Retinal pigment epithelial cell (primary cell): ENCODE measurements at places on chromosomes 12 and 14.

- DNase-seq = no peak
These were observed 329.0 kb downstream of the TMEM121 start for GRCh38 chr14:105855246-105855892.

DNA sequence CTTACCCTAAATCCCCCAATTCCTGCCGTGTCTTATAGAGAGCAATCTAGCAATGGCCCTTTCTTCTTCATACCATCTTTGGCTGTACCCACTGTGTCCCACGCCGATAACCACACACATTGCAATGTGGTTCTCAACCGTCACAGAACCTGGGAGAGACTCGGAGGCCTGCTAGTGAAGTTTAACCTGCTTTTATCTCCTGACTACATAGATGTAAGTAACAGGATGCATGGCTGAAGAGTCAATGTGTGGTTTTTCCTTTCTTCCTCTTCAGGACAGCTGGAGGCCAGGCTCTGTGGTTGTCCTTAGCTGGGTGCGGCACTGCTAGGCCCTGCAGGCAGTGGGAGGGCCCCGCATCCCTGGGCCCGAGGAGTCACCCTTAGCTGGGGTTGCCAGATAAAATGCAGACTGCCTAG, 51.3 kb downstream of the ZNF664 start:
- DNase-seq = no peak

DNA sequence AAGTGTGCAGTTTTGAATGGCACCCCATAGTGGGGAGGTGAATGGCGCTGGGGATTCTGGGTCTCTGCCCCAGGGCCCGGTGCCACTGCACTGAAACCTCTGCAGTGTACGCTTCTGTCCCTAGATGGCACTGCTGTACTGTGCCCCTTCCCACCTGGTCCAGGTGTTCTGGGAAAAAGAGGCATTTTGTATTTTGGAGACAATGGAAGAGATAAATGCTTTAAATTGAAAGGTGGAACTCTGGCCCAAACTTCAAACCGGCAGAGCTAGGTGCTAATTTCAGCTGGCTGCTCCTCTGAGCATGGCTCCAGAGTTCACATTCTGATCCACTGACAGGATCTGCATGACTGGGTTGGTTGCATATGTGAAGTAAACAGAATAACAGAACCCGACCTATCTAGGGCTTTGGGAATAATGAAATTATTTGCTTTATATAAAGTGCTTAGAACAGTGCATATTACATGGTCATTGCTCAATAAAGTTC, 52.2 kb downstream of the KRT80 start:
- DNase-seq = no peak

DNA sequence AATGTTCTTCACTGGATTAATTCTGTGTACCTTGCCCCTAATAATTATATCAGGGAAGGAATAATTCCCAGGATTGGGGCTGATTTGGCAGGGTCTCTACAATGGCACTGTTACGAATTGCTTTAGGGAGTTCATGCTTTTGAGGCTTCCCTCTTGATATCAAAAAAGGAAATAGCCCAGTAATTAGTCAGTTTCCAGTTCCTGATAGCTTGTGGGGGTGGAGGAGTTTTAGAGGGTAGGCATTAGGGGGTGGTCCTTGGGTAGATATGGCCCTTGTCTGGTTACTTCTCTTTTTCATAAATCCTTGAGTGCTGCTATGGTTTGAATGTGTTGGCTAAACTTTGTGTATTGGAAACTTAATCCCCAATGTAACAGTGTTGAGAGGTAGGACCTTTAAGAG, 6.1 kb upstream of the SRSF5 start:
- no peak for DNase-seq

- DNase-seq = no peak
These were observed 107.2 kb downstream of the RAD51B start for GRCh38 chr14:67926821-67927220.

DNA sequence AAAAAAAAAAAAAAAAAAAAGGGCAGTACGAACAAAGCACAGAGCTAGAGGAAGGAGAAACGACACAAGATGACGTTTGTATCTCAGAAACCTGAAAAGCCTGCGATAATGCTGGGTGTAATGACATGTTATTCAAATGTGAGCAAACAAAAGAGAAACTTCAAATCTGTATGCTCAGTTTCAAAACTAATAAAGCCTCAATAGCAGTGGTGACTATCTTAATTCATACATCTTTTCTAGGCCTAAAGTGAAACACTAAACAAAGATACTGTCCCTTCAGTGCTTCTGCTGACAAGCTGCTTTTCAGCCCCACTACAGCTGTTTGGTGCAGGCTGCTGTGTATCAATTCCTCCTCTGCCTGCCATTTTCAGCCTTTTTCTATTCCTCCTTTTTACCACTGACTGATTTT, 15.8 kb downstream of the ITPR2 start:
- DNase-seq = no peak

DNA sequence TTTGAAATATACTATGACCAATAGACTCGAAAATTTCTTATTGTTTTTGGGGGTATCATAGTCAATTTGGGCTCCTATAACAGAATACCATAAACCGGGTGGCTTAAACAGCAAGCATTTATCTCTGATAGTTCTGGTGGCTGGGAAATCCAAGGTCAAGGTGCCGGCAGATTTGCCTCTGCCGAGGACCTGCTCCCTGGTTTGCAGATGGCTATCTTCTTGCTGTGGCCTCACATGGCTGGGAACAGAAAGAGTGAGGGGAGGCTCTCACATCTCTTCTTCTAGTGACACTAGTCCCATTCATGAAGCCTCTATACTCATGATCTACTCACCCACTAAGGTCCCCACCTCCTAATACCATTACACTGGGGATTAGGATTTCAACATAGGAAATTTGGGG, 70.7 kb downstream of the BORCS5 start:
- DNase-seq = no peak

DNA sequence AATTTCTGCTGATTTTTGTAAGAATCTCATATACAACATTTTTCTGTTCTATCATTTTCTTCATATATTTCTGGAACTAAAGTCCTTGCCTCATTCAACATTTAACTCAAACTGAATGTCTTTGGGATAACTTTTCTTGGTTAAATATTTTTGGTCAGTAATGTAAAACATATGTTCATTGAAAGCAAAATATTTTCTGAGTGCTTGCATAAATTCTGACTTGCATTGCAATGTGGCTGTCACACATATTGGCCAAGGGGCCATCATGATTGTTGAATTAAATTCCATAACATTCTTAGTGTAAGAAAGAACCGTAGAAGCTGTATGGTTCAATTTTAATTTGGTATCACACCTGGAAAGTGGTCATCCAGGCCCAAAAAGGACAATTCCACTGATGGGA, 369.4 kb downstream of the GALC start:
- no peak for DNase-seq

GRCh38 chr12:57896434-57897201, 44.7 kb upstream of the ATP23 start:
- DNase-seq = no peak

DNA sequence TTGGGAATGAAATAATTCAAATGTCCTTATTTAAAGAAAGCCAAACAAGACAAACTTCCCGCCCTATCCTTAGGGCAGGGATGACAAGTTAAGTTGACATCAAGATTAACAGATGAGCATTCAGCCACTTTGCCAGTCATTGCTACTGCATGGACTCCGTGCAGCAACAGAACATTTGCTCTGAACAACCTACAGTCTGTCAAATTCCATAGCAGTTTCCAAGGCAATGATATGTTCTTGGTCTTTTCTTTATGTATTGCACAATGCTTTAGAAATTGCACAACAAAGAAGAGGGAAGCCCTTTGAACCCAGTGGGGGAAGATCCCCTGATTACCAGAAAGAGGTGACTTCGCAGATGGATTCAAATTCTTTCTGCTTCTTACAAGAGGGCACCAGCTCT, 269.8 kb downstream of the BCAT1 start:
- DNase-seq = no peak
